ENCODE measurements at places on chromosomes 5 and 9.

DNA sequence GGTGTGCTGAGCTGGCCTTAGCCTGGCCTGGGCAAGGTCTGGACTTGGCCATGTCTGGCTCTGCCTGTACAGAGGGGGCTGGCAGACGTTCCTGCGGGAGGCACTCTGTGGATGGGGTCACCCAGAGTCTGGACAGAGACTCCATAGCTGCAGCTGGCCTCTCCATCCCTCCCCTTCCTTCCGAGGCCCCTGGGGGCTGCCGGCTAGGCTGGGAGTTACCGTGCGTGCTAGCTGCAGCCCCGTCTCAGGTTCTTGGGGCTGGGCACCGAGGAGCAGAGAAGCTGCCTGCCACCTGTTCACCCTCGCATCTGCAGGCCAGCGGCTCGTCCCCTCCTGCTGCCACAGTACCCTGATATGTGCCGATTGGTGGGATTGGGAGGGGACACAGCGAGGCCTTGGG is 63.4 kb downstream of the RXRA start:
- no peak for DNase-seq

GRCh38 chr5:1883925-1884677 is 1.4 kb upstream of the IRX4 start:
- DNase-seq: no peak

DNA sequence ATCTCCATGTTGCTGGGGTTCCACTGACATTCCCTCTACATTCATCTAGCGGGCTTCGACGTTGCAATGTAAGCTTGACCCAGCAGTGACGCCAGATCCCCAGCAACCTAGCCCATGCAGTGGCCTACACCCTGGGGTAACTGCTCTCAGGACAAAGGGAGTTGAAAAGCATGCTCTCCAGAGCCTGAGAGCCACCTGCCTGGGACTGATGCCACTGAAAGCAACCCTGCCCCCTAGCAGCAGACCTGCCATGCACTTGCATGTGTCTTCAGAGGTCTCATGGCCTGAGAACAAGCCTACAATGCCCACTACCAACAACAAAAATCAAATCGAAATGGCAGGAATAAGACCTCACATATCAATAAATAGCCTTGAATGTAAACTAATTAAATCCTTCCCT is 330.3 kb downstream of the TRIM36 start:
- no peak for DNase-seq

DNA sequence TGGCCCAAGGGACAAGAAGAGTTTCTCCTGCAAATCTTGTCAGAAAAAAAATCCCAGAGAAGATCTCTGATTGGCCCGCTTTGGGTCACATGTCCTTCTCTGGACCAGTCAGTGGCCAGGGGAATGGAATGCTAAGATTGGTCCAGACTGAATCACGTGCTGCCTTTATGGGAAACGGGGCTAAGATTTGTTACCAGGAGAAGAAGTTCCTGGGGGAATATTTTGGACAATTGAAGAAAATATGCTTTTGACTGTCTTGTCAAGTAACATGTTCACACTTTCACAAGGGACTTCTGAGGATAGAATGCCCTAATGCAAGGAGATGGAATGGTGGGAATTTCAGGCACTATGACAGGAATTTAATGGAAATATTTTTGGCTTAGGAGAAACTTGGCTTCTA is 74.1 kb upstream of the SH3PXD2B start:
- DNase-seq: no peak

Measured in anterior cingulate cortex (tissue), 58 donors.